Kidney tubule cell (primary cell): ENCODE measurements at places on chromosomes 3 and 15.

DNA sequence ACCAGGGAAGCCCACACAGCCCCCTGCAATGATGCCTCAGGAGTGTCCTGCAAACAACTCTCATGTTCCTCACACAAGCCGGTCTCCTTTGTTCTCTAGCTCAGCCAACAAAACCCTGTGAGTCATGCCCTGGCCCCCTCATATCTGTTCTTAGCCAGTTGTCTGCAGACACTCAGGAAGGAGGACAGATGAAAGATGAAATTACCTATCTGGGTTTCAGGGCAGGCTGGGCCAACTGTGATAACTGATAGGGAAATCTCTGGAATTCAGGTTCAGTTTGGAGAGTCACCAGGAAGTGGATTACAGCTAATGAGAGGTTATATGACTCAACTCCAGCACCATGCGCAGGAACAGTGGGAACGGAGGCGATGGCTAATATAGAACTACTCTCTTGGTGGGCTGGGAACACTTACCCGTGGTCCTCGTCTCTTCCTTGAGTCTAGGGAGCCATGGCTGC is 352.0 kb upstream of the ADAMTS9 start:
- DNase-seq = peak; percentile 83

DNA sequence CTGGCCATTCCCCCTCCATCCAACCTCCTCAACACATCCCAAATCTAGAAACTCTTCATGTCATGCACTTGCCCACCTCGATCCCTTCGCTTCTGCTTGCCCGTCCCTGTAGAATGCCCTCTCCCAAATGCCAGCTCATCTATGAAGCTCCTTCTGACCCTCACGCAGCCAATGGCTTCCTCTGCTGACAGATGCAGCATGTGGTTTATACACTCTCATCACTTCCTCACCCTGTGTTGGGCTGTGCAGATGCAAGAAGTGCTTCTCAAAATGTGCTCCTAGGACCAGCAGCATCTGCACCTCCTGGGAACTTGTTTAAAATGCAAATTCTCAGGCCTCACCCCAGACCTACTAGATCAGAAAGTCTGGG is 51.7 kb downstream of the SEMA5B start:
- peak; percentile 25 for DNase-seq

DNA sequence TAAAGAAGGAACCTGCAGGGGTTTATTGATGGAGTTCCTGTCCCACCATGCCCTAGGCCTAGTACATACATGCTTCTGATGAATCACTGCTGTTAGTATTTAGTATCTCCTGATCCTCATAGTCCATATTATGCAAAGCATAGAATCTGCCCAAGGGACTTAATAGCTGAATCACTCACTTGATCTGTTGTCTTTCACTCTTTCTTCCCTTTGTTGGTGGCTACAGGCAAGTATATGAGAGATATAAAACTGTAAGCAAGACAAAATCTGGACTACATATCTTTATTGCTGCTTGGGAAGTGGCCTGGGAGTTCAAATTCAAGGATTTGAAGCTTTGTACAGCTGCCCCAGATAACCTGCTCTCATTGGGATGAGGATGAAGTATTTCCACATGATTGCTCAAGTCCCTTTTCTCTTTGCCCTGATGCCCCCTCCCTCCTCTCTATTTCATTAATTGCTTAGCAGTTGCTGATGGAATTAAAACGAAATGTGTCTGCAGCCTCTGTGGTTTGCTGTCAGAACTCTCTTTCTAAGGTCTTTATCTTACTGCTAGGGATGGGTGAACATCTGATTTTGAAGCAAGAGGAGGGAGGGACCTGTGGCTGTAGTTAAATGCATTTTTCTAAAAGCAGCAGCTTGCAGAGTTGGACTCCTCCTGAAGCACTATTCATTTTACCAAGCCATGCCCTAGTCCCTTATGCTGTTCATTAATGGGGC is 114.1 kb downstream of the ZNF609 start:
- DNase-seq = peak; percentile 32

- DNase-seq = no peak
These were observed 13.7 kb downstream of the SHF start for GRCh38 chr15:45174069-45174468.

DNA sequence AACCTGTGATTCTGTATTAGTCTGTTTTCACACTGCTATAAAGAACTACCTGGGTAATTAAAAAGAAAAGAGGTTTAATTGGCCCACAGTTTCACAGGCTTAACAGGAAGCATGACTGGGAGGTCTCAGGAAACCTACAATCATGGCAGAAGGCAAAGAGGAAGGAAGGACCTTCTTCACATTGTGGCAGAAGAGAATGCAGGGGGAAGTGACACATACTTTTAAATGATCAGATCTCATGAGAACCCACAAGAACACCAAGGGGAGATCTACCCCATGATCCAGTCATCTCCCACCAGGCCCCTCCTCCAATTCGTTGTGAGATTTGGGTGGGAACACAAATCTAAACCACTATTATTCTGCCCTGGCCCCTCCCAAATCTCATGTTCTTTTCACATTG is 6.1 kb downstream of the ZKSCAN7 start:
- DNase-seq = no peak

DNA sequence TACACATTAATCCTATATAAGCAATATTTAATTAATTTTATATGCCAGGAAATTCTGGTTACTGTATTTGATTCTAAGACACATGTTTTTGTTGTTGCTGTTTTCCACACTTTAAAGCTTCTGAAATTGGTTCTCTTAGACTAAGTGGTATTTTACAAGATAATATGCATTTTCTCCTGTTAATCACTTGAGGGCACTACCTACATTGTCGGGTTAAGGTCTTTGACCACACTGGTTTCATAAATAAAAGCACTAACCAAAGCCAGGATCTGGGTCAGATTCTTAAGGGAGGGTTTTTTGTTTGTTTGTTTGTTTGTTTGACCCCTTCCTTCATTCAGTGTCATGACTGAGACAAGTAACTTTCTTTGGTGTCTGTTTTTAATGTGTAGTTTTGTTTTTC is 590.2 kb downstream of the RBMS3 start:
- DNase-seq = no peak

DNA sequence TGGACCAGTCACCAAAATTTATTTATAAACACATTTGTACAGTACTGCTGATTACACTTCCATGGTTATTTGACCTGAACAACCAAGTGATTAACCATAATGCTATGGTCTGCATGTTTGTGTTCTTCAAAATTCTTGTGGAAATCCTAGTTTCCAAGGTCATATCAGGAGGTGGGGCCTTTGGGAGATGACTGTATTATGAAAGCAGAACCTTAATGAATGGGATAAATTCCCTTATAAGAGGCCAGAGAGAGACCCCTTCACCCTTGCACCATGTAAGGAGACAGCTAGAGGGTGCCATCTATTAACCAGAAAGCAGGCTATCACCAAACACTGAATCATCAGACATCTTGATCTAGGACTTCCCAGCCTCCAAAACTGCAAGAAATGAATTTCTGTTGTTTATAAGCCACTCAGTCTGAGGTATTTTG is 1.9 kb downstream of the SCAPER start:
- DNase-seq = peak; percentile 38

- no peak for DNase-seq
These were observed 121.4 kb upstream of the SGO1 start for GRCh38 chr3:20307383-20307782.

- peak; percentile 54 for DNase-seq
These were observed 801 bp downstream of the CA12 start for GRCh38 chr15:63380808-63381282.

GRCh38 chr15:62464705-62465104 is 299.6 kb upstream of the C2CD4B start:
- peak; percentile 26 for DNase-seq

DNA sequence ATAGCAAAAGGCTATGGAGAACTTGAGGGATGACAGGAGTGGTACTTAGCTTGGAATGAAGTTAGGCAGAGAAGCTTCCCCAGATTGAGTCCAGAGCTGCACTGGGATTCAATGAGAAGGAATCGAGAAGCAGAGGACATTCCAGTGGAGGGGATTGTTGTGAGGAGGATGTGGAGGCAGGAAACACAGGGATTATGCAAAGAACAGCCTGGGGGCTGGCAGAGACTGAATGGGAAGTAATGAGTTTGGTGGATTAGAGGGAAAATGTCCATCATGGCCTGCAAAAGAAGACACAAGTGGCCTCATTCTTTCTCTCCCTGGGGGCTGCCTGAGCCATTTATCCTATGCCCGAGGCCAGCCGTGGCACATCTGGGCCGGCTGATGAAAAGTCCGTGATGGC is 20.5 kb upstream of the SCN10A start:
- DNase-seq = no peak
